CD14-positive monocyte (primary cell): ENCODE measurements at places on chromosomes 3 and 15.

DNA sequence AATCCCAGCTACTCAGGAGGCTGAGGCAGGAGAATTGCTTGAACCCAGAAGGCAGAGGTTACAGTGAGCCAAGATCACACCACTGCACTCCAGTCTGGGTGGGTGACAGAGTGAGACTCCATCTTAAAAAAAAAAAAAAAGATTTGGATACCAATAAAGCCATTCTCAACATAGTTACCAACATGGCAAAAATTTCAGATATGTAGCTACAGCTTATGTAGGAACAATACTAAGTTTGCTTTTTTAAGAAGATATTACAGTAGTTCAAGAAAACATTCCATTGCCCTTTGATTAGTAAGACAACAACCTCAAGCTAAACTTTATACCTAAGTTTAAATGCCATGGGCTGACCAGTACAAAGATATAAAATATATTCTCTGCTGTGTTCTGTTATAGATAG is 34.4 kb downstream of the ZNF106 start:
- DNase-seq, result no peak

DNA sequence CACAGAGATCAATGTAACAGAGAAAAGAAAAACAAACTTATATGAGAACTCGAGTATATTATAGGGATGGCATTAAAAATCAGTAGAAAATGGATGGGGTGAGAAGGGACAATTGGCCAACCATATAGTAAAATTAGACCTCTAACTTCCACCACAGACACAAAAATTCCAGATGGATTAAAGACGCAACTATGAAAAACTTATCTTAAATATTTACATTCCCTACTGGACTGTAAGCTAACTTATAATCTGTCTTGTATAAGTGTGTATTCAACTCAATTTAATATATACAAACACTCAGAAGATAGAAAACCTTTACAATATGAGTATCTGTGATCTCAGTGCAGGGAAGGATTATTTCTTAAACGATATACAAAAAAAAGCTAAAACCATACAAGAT is 3.0 kb downstream of the MFAP1 start:
- no peak for DNase-seq

- no peak for DNase-seq
Observed at GRCh38 chr3:77354958-77355357, 315.1 kb downstream of the ROBO2 start.

DNA sequence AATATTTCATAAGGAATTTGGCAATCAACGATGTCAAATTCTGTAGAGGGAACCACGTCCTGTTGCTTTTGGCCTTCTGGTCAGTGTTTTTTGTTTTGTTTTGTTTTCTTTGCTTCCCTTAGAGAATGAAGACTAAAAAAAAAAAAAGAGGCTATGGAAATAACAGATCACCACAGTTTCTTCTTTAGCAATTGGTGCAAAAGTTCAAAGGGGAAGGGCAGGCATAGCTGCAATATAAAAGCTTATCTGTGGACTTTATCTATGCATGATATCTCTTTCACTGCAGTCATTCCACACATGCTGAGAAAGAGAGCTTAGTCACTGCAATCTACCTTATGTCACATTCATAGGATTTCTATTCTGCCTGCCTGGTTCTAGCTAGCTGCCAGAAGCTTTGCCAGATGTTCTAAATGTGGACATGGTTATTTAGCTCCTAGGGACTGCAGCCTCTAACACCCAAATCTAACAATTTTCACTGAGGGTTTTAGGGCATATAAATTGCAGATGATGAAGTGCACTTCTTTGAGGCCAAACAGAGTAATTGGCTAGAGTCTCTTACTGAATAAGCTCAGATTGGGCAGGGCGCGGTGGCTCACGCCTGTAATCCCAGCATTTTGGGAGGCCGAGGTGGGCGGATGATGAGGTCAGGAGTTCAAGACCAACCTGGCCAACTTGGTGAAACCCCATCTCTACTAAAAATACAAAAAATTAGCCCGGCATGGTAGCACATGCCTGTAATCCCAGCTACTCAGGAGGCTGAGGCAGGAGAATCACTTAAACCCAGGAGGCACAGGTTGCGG is 637.2 kb downstream of the NTRK3 start:
- DNase-seq, result no peak

DNA sequence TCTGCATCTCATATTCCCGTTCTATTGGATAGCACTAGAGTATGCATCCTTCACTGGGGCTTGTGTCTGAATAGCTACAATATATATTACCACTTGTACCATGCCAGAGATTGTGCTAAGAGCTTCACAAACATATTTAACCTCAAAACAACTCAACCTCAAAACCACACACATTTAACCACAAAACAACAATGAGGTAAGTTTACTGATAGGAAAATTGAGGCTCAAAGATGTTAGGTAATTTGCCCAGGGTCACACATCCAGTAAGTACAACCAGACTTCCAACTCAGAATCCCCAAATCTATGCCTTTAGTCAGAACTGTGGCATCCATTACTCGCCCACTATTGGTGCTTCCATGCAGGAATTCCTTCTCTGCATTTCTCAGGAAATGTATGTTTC is 220.0 kb downstream of the FAM43A start:
- DNase-seq, result no peak

DNA sequence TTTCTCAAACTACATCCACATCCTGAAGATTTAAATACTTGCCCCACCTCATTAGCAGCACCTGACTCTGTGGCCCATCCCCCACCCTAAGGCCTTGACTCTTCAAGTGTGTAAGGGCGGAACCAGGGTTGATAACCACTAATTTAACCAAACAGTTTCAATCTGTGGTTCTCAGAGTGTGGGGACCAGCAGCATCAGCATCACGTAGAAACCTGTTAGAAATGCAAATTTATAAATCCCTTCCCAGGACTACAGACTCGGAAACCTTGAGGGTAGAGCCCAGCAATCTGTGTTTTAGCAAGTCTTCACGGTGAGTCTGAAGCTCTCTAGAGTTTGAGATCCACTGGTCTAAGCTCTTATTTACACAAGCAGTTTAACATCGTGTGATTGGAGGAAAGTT is 12.4 kb downstream of the GNB4 start:
- no peak for DNase-seq

- no peak for DNase-seq
Observed at GRCh38 chr3:10988991-10989484, 3.5 kb upstream of the SLC6A1 start.

DNA sequence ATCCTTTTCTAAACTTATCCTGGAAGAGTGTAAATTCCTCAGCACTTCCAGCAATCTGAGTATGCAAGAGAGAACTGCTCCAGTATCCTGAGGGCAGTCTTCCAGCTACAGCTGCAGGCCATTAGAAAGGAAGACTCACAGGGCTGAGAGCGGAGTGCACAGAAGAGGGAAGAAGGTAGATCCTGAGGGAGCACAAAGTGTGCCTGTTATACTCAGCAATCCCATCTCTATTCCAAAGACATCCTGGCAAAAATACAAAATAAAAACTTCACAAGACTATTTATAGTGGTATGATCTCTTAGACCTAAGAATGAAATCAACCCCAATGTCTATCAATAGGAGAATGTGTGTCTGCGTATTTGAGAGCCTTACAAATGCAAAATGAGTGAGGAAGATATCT is 292.0 kb downstream of the ZIC1 start:
- DNase-seq, result no peak

- no peak for DNase-seq
Observed at GRCh38 chr3:146712806-146713205, 107.7 kb upstream of the PLSCR5 start.

DNA sequence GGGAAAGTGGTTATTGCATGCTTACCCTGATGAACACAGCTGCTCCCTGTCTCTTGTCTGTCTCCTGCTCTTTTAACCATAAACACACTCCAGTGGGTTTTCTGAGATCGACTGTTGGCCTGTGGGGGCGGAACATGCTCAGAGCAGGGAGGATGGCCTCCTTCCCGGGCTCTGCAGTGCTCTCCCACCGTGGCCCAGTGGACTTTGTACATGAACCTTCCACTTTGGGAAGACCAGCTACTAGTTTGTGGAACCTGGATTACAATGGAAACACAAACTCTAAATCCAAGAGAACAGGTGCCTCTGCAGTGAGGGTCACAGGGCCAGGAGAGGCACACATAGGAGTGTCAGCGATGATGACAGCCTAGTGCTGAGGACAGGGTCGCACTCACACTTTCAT is 56.5 kb downstream of the KLF13 start:
- DNase-seq, result no peak
